Right renal cortex interstitium (tissue), 3 donors: ENCODE measurements at places on chromosomes 4 and X.

DNA sequence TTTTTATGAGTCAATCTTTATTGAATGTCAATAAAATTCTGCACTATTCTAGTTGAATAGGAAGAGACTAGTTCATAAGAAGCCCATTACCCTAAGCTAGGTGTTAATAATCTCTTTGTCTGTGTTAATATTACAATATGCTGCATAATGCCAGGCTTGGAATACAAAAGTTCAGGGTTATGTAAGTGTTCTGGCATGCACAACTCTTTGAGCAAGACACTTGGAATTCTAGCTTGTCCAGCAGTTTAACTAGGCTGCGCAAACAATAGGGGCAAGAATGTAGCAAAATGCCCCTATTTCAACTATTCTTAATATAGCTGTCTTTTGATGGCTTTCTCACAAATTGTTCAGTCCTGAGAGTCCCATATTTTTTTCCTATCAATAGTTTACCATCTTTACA, 31.3 kb upstream of the ETNPPL start:
- no peak for DNase-seq

- DNase-seq = no peak
Observed at GRCh38 chr4:94668724-94669123, 89.0 kb upstream of the BMPR1B start.

DNA sequence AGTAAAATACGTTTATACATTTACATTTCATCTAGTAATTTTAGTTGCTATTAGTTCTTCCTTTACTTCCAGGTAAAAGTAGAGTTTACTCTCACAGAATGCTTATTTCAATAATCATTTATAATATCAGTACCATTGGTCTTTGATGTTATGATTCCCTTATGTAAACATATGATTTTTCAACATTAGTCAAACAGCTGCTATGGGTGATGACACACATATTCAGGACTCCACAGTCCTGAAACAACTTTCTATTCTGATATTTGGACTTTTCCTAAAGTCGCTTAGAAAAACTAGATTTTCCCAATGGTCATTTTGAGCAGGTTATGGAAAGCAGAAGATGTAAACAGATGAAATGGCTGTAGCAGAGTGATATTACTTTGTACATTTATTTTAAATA, 369.8 kb downstream of the UNC5C start:
- DNase-seq = no peak

- no peak for DNase-seq
Observed at GRCh38 chr4:164937576-164938270, 39.7 kb downstream of the TRIM61 start.

DNA sequence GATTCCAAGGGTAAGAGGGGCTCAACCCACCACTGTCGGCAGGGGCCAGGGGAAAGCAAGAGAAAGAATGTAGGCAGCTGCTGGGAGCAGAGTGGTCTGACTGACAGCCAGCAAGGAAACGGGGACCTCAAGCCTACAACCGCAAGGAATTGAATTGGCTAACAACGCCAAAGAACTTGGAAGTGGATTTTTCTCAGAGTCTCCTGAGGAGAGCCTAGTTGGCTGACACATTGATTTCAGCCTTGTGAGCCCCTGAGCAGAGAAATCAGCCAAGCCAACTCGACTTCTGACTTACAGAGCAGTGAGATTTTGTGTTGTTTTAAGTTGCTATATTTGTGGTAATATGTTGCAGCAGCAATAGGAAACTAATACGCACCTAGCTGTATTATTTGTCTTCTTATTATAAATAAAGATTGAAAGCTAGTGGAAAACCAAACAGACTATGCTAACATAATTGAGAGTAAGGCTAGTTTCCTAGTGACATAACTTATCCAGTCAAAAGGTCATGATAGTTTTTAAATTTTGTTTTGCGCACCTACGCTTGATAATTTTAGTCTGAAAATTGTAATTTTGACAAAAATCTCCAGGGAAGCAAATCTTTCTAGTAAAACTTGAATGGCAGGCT, 145.8 kb upstream of the HCCS start:
- DNase-seq = no peak

DNA sequence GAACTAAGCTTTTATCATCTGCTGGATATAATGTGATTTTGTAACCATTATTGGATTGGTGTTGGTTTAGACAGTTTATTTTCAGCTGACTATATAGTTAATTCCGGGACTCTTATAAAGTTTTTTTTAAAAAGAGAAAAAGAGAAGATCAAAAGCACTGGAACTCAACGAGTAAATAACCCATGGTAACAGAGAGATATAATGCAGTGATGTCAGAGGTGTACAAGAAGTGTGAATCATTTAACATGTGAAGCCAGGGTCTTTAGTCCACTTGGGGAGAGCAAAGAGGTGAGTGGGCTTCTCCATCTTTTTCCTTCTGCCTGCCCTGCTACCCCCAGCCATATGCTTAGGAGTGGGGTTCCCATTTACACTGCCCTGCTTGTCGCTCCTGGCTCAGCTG, 3.2 kb downstream of the TMEM165 start:
- no peak for DNase-seq

DNA sequence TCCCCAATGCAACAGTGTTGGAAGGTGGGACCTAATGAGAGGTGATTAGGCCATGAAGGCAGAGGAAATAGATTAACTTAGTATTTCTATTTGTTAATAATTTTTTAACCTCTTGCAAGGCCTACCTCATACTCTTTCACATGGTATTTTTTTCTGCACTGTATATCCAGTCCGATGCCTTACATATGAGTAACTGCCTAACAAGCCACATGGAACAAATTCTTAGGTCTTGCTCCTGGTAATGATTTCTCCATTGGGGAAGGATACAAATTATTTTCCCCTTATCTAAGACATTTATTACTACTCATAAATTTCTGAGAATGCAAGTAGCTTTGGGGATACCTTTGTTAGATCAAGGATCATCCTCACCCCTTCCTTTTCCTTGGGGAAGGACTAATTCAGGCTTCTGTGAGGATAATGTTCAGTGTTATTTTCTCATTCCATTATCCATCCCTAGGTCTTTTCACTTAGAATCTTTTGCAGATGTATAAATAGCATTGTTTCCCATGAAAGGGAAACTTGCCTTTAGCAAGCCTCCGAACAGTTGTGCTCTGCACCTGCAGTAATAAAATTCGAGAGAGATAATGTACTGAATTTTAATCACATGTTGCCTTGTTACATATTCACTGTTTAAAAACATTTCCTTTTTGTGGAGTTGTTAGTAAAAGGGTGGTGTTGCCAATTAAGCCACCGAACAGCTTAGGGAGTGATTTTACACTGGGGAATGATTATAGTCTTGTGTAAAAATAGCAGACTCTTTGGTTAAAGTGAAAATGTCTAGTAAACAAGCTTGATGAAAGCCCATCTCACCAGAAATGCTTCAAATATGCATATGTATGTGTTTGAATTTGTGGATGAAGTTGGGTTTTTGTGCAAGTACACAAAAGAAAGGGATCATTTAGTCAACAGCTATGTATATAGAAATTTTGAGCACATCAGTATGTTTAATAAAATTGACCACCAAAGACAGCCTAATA, 89.9 kb downstream of the CFAP299 start:
- DNase-seq = no peak

GRCh38 chrX:19824603-19825002, 62.8 kb downstream of the SH3KBP1 start:
- DNase-seq = no peak

DNA sequence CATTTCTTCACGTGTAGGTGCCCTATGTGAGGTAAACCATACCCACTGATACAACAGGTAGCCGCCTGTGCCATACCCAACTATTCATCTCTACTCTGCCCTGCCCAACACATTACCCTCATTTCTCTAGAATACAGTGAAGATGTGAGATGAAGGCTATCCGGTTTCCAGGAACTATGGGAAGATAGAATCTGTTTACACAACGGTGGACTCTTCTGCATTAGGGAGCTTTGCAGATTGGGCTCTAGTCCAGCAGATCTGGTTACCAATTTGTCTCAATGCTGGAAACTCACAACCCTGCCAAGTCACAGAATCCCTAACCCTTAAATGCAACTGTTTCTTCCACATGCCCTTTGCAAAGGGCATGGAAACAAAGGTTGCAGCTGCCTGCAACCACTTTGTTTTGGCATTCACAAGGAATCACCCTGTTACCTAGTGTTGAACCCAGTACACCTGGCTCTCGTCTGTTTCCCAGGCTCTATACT, 6.4 kb upstream of the SLAIN2 start:
- no peak for DNase-seq

DNA sequence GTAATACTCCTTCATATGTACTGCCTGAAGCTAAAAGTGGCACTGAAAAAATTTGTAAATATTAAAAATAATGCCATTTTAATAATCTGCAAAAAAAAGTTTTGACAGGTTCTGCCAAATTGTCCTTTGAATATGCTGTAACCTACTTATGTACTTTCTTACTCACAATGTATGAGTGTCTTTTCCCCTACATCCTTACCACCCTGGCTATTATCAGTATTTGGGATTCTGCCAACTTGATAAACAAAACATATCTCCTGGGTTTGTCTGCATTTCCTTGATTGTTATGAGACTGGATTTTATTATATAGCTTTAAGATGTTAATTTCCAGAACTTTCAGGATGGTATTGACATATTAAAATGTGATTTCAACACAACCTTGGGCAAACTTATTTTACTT, 187.9 kb downstream of the CHM start:
- no peak for DNase-seq

- no peak for DNase-seq
Observed at GRCh38 chr4:57943682-57944081, 833.5 kb upstream of the IGFBP7 start.

DNA sequence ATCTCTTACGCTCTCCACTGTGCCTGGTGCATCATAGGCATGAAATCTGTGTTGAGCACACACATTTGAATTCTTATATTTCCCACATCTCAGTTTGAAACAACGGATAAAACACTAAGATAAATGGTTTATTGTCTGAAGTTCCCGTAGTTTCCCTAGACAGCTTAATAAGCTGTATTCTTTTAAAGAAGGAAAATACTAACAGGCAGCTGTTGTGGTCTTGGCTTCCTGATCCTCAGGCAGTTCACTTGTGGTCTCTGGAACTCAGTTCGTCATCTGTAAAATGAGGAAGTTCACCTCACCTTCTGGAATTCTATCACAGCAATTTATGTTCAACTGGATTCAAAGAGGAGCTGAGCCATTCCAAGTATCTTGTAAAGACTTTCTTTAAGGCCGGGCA, 1805.6 kb upstream of the TENM3 start:
- no peak for DNase-seq
